ENCODE measurements at places on chromosomes 2 and 18.

DNA sequence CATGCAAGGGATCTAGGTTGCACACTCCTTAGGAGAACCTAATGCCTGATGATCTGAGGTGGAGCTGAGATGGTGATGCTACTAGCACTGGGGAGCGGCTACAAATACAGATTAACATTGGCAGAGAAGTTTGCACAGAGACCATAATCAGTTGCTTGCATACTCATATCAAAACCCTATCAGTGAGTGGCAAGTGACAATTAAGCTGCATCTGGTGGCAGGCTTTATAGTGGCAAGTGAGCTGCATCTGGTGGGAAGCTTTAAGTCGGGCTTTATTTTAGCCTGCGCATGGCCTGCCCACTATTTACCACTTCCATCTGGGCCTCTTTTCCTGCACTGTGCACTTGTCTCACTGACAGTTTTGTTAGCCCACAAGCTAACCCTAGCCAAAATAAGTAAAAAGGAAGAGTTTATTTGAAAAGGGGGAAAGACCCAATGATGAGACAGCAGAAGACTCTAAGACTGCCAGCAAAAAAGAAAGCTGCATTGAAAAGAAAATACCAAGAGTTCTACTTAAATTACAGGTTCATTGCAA is 140.9 kb upstream of the B3GNT2 start:
- no peak for DNase-seq

GRCh38 chr2:24432121-24432520 is 58.9 kb upstream of the NCOA1 start:
- no peak for DNase-seq

GRCh38 chr2:229118927-229119326 is 152.2 kb downstream of the PID1 start:
- DNase-seq = no peak

DNA sequence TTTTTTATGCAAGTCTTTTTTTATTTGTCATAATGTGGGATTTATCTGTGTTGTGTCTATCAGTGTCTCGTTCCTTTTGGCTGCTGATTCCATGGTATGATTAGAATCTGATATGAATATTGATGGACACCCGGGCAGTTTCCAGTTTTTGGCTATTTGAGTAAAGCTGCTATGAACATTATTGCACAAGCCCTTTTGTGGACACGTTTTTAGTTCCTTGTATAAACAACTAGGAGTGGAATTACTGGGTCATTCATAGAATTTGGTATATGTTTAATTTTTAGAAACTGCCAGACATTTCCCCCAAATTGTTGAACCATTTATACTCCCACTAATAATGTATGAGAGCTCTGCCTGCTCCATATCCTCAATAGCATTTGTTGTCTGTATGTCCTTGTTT is 26.6 kb downstream of the HK2 start:
- no peak for DNase-seq

DNA sequence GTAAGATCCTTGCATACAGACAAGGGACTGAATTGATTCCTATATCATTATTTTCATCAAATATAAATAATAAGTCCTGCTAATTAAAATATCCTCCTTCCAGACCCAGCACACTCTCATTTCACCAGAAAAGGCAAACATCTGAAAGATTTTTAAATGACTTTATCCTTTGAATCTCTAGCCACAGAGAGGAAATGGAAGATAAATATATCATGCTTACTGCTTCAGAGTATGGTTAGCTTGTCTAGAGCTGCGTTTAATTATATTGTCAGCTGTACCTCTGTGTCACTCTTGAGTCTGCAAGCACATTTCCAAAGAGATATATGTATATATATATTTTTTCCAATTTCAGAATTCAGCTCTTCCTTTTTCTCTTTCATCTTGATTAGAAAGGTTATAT is 232.7 kb downstream of the TRIB2 start:
- DNase-seq = no peak

- DNase-seq = no peak
Observed at GRCh38 chr2:1683297-1683696, 61.0 kb downstream of the PXDN start.

DNA sequence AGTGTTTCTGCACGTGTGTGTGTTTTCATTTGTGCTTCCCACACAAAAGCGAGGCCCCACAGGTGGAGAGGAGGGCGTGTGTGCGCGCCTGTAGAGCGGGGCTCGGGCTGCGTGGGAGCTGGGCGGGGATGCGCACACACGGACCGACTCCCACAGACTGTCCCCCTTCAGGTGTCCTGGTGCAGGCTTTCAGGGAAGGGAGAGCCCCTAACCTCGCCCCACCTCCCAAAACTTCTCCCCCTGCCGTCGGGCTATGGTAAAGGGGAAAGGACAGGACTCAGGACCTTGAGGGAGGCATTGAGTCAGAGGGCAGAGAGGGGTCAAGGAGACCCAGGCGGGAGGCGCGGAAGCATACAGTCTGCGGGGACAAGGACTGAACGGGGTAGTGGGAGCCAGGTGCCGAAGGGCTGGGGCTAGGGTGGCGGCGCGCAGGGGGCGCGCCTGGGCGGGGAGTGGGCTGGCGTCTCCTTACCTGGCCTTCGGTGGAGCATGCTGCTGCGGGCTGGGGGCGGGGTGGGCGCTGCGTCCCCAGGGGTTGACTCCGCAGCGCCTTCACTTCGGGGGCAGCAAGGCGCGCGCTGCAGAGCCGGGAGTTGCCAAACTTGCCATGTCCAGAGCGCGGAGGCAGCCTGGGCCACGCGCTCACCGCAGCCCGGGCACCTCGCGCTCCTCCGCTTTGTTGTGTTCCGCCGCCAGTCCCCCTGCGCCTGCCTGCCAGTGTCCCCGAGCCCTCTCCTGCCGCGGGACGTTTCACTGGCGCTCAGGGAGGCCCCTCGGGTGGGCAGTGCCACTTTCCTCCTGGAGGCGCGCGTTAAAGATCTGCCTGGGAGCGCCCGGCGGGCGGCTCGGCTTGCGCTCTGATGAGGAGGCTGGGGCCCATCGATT is 302.0 kb downstream of the NCKAP5 start:
- DNase-seq = no peak

GRCh38 chr2:68684197-68684596 is 40.8 kb downstream of the PROKR1 start:
- DNase-seq = no peak

GRCh38 chr2:17894556-17894955 is 16.1 kb downstream of the KCNS3 start:
- no peak for DNase-seq

GRCh38 chr18:24259869-24260641 is 121.2 kb downstream of the CABYR start:
- no peak for DNase-seq

DNA sequence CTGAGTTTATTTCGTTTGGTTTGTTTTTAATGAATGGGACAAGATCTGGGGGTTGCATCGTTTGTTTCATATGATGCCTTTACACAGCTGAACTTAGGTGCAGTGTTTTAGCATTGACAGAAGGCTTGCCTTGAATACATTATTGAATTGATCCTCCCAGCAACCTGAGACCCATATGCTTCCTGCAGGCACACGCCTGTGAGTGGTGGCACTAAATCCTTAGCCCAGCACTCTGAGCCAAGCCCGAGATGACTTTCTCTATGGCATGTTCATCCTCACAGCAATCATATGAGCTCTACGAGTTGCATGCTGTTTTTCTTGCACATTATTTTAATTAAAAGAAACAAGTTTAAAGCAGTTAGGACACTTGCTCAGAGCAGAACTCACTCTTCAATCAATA is 47.8 kb upstream of the AGAP1 start:
- no peak for DNase-seq

GRCh38 chr2:134201533-134201932 is 52.3 kb upstream of the MGAT5 start:
- no peak for DNase-seq

GRCh38 chr2:96923810-96924774 is 54.2 kb upstream of the SEMA4C start:
- peak; percentile 62 for DNase-seq

GRCh38 chr2:1886405-1886992 is 142.2 kb upstream of the PXDN start:
- DNase-seq = peak; percentile 61

DNA sequence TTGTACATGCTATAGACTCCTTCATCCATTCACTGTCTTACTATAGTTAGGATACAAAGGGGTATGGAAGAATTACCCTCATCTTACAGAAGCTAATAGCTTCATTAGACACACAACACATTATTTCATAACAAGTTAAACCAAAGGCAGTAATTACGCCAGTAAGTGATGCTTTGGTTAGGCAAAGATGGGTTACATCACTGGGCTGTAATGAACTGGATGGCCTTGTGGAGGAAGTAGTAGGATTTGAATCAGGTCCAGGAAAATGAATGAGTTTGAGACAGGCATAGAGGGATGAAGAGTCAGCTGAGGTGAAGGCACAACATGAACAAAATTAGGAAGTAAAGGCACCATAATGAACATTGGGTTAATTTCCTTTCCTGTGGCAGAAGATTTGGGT is 80.1 kb downstream of the SOCS6 start:
- no peak for DNase-seq

GRCh38 chr2:197838579-197838978 is 34.2 kb downstream of the PLCL1 start:
- DNase-seq = no peak

DNA sequence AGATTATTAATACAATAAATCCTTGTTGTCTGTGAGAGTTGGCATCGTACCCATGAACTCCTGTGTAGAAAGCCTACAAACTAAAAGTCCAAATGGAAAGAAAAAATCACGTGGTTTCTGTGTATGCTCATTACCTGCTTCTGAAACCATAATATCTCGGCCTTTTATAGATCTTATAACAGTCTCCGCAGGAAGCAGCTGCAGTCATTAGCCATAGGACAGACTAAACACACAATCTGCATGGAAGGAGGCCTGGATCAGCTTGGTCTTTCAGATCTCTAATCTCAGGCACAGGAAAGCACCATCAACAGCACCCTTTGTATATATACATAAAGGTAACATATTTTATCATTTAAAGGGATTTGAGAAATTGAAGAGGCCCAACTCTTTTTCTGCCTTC is 508.9 kb upstream of the TCF4 start:
- no peak for DNase-seq

DNA sequence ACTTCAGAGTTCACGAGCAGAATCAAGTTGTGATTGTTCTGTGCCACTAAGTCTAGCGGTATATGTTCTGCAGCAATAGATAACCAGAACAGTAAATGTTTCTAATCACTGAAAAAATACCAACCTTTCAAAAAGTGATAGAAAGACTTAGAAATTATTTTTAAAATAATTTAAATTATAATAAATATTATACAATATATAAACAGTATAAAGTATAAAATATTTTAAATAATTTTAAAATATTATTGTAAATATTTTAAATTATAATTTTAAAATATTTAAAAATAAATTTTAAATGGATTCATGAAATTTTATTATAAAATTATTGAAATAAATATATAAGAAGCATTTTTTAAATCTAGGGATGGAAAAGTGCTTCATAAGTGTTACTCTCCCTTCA is 126.3 kb upstream of the ID2 start:
- no peak for DNase-seq

- no peak for DNase-seq
Observed at GRCh38 chr2:208266553-208266893, 468 bp downstream of the PIKFYVE start.

- DNase-seq = no peak
Observed at GRCh38 chr18:58591286-58591685, 37.6 kb downstream of the ALPK2 start.

GRCh38 chr2:30577151-30577550 is 130.1 kb downstream of the LCLAT1 start:
- DNase-seq = no peak

DNA sequence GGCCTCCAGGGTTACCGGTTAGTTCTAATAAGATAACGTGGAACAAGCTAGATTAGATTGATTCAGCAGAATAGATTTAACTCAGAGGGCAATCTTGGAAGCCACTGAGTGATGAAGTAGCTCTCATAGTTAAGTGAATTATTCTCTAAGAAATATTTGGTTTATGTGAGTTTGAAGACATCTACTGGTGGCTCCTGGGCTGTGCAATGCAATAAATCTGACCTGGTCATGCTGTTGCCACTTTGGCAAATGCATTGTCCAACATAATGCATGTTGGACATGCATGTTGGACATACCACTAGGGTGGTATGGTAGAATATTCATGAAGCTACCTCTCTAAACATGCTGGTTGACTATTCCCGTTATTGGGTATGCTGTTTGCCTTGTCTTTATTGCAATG is 493.7 kb upstream of the VRK2 start:
- no peak for DNase-seq

GRCh38 chr18:8142131-8142711 is 467.0 kb upstream of the RAB12 start:
- no peak for DNase-seq

DNA sequence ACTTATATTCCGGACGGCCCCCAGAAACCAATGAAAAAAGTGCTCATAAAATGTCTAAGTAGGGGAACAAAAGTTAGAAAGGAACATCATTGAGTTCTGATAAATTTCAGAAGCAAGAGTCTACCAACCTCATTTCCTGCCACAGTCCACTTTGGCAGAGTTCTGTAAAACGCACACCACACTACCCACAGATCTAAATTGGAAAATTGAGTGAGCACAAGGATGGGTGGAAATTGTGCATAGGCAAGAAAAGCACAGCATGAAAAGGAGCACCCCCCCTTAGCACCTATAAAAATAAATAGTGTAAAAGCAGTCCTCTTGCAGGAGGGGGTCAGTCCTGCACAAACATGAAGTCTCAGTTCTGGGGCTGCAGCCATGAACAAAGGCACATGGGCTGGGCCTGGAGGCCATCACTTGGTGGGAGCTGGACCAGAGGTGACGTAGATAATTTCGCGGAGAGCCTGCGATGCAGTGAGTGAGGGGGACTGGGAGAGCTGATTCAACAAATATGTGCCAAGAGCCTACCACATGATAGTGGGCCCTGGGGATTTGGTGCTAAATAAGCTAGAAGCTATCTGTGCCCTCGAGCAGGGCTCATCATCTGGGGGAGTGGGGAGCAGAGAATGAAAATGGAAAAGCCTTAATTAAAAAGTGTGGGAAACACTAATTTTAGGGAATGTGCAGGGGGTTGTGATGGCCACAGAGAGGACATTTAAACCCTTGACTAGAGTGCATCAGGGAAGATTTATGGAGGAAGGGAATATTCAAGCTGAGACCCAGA is 48.9 kb upstream of the SPP2 start:
- DNase-seq = no peak

GRCh38 chr18:74493689-74494088 is 2.5 kb upstream of the CNDP2 start:
- peak; percentile 35 for DNase-seq

- DNase-seq = no peak
Observed at GRCh38 chr2:145910416-145910815, 1390.5 kb upstream of the ZEB2 start.

DNA sequence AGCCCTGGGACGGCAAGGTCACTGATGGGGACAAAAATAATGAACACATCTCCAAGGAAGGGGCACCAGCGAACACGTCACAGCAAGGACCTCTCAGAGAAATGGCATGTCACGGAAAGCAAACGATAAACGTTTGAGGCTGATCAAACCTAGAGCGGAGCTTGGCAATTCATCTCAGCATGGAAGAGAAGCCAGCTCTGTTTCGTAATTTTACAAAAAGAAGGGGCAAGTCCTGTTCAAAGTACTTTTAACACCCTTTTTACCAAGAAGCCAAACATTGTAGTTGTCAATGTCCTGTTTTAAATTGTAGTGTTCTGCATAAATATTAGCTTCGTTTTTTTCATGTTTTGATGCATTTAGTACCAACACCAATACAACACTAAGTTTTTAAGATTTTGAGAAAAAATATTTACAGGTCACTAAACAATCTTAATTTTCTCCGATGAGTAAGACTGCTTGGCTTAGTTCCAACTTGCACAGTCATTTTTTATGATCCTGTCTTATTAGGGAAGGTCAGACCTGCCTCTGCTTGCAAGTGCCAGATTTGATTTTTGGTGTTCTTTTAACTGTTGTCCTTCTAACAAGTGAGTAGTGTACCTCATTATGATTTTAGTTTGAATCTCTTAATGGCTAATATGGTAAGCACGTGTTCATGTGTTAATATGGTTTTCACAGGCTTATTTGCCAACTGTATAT is 818.5 kb upstream of the SALL3 start:
- DNase-seq = no peak
